Breast epithelium (tissue), 4 donors: ENCODE measurements at places on chromosomes 11 and 22. TPM values are rescaled to one million over a fixed set of nuclear protein-coding genes. Genes with fewer than 3 reads are reported as not detected.

DYNC2H1 gene
- total RNA-seq: 46.2 TPM

TPBGL gene
- total RNA-seq: not detected

GRCh38 chr11:33635161-33635560 lies 65.5 kb downstream of the C11orf91 start:
- H3K27ac ChIP-seq: no peak overlapping the region
- H3K4me3 ChIP-seq: no peak overlapping the region
- H3K27me3 ChIP-seq: no peaks in the 10 kb centered on the region
- H3K36me3 ChIP-seq: no peaks in the 10 kb centered on the region
- DNase-seq: no peak

GRCh38 chr22:20751185-20751851 lies 22.6 kb upstream of the SERPIND1 start:
- H3K27me3 ChIP-seq: no peaks in the 10 kb centered on the region
- H3K36me3 ChIP-seq: no peaks in the 10 kb centered on the region
- H3K4me1 ChIP-seq: no peaks in the 10 kb centered on the region
